ENCODE measurements at places on chromosomes 7 and 10. TPM values are rescaled to one million over a fixed set of nuclear protein-coding genes. Genes with fewer than 3 reads are reported as not detected.

Gene AEBP1
- total RNA-seq = 11.6 TPM

Gene AMPH
- total RNA-seq = not detected

DNA sequence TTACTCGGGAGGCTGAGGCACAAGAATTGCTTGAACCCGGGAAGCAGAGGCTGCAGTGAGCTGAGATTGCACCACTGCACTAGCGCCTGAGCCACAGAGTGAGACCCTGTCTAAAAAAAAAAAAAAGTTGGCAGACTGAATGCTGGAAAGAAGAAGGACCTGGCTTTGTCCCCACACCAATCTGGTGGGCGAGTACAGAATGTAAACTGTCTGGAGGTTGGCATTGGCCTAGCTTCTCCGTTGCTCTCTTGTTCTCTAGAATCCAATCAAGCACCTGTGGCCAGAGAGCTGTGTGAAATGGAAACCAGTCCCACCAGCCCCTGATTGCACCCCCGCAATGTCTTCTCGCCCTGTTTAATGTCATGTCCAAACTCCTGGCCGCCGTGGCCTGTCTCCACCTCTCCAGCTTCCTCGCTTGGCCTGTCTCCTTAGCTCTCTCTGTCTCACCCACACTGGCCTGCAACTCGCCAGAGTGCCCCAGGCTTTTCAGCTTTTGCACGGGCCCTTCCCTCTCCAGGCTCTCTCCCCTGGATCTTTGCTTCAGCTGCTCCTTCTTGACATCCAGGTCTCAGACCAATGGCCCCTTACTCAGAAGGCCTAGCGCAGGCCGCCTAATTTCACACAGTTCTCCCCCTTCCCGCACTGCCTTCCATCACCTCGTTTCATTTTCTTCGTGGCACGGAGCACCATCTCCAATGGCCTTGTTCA lies 670 bp upstream of the AGK start:
- DNase-seq = peak; percentile 12

Gene LFNG
- total RNA-seq = 21.5 TPM

Gene TMEM196
- total RNA-seq = not detected

Gene ODAD2
- 0.41 TPM for total RNA-seq

DNA sequence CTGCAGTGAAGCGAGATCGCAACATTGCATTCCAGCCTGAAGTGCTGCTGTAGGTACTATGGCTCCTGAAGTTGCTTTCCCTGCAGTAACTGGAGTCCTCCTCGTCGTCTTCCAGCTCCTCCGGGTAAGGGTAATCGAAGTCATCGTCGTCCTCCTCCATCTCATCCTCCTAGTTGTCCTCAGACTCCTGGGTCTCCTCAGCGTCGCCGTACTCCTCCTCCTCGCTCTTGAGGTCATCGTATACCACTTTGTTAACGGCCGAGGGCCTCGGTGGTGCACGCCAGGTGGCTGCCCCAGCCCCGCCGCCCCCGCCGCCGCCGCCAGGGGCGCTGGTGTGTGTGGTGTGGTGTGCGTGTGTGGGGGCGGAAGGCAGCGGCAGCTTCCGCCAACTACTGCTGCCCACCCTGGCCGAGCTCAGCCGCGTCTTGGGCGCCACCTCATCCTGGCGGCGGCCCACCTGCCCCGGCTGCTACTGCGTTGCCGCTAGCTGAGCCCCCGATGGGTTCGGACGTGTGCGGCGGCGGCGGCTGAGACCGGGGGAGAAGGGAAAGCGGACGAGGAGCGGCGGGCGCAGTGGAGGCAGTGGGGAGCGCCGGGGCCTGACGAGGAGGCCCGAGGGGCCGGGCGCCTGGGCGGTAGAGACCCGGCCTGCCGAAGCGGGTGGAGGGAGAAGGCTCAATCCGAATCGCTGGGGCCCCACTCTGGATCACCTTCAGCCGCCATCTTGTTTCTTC lies 11.8 kb upstream of the ACBD5 start:
- DNase-seq = peak; percentile 38

Gene PNLIPRP3
- 13.4 TPM for total RNA-seq

Gene PIK3CG
- not detected for total RNA-seq

All from foreskin keratinocyte (primary cell).